Aorta (tissue), 5 donors: ENCODE measurements at places on chromosomes 12 and 14. TPM values are rescaled to one million over a fixed set of nuclear protein-coding genes. Genes with fewer than 3 reads are reported as not detected.

DNA sequence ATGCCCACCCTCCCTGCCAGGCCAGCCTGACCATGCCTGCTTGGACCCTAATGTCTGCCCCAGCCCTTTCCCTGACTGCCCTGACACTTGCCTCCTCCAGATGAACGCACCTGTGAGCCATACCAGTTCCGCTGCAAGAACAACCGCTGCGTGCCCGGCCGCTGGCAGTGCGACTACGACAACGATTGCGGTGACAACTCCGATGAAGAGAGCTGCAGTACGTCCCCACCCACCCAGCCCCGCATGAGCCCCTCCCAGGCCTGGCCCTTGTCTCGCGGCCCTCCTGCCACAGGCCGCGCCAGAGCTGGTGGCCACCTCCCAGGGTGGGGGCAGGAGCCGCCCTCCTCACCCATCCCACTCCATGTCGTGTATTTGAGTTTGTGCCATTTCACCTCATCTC, 14.3 kb upstream of the NXPH4 start:
- no peak for DNase-seq

DNA sequence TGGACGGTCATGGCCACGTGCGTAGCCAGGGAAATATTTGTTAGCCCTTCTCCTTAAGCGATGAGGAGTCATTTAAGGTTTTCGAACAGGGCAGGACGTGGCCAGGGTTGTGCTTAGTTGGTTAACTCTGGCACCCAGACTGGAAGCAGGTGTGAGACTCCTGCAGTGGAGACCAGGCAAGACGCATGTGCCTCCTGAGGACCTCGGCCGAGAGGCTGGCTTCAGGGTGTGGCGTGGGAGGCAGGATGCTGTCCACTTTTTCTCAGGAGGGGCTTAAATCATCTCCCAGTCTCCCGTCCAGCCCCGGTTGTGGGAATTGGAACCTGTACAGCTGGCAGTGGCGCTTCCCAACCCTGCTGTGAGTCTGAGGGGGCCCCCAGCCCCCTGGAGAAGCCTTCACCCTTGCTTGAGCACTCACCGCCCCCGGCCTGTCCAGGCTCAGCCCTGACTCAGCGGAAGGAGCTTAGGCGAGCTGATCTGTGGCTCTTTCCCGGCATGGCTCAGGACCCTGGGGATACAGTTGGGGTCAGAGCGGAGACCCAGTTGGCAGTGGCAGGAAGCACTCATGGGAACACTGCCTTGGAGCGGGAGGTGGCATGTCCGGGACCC, 46.3 kb upstream of the TSPAN9 start:
- no peak for DNase-seq

- DNase-seq, result no peak
Measured at GRCh38 chr14:85601246-85601645, 71.3 kb downstream of the FLRT2 start.

DNA sequence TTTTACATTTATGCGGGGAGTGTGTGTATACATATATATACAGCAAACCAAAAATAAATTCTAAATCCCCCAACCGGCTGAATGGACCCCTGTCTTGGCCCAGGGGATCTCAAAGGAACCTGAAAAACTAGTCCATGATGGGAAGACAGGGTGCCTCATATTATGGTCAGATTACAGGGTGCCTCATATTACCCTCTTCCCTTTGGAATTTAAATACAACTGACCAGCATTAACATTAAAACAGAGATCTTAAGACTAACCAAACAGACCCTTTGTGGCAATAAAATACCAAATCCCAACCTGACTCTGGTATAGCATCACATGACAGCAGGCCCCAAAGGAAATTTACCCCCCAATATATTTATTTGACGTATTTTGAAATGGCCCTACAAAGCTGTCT, 17.0 kb downstream of the GSTZ1 start:
- DNase-seq, result no peak

The IGF1 gene
- total RNA-seq, result 193 TPM

The E2F7 gene
- total RNA-seq, result 0.30 TPM
